ENCODE measurements at places on chromosomes 6 and 20. TPM values are rescaled to one million over a fixed set of nuclear protein-coding genes. Genes with fewer than 3 reads are reported as not detected.

DNA sequence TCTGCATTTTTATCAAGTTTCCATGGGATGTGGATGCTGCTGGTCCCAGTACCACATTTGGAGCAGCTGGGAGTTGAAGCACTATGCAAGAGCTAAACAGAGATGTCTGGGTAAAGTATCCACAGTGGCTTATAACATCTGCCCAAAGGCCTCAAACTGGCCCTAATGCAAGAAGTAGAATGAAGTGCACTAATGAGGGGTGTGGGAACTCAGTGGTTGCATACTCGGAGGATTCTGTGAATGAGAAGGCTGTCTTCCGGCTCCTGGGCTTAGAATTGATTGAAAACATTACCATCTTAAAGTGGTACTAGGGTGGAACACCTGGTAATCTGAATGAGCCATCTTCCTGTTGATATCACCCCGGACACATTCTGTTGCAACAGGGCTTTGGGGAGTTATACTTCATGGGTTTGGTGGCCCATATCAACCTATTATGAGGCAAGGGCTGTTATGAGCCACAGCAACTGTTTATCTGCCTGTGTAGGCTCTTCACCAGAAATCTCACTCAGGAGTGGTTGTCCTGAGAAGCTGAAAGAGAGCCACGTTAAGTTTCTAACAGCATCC, 54.7 kb upstream of the SNRPB2 start:
- DNase-seq = no peak

DNA sequence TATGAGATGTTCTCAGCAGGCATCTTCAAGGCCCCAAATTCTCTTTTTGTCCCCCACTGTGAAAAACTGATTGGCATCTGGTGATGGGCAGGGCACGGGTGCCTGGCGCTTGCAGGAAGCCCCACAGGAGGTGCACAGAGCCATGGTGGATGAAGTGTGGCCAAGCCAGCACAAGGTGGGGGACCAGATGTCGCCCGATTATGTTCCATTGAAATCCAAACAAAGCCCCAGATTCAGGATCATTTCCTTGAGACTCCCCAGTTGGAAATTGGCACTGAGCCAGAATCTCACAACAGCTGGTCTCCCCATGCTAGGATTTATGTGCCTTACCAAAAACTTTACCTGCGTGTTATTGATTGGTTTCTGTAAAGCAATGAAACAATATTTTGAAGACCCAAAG, 186.1 kb downstream of the ADAT2 start:
- no peak for DNase-seq

- no peak for DNase-seq
Observed at GRCh38 chr20:50546729-50547314, 36.6 kb downstream of the PTPN1 start.

DNA sequence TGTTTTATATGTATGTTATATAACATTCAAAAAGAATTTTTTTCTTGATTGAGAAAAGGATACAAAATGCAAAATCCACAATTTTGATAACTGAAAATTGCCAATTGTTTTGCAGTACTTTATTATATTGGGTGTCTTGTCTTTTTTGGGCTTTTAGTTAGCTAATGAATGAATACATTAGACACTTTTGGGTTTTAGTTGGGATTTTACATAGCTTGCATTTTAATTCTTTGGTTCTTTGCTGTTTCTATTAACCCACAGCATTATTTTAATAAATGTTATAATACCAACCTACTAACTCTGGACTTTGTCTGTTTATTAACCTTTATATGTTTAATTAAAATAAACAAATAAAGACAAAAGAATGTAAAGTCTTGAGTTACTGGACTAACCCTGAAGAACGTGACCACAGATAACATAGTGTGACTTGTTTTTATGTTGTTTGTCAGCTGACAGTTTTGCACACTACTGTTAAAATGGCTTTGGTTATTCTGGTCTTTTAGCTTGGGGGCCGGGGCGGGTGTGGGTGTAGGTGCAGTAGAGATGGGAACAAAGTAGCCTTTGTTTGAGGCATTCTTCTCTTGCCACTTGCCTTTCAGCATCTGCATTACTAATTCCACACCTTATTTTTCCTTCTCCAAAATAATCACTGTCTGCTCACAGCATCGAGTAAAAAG, 159.1 kb downstream of the QKI start:
- no peak for DNase-seq

DNA sequence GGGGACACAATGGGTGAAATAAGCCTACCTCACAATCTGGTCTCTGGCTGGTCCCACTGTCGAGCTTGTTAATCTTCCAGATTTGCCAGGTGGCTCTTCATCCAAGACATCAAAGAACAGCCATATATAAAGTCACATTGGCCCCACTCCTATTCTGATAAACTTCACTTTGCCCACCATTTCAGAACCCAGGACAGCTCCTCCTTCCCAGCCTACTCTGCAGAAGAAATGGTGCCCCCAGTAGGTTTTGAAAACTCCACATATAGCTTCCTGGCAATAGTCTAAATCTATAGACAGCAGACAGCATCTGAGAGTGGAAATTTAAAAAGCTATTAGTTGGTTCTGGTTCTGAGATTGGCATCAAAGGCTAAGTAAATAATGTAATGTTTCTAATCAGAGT, 143.1 kb upstream of the PCSK2 start:
- DNase-seq = no peak

PHACTR1 gene
- polyA plus RNA-seq = 7.0 TPM

- DNase-seq = no peak
Observed at GRCh38 chr20:63884506-63885263, 10.2 kb upstream of the DNAJC5 start.

DNA sequence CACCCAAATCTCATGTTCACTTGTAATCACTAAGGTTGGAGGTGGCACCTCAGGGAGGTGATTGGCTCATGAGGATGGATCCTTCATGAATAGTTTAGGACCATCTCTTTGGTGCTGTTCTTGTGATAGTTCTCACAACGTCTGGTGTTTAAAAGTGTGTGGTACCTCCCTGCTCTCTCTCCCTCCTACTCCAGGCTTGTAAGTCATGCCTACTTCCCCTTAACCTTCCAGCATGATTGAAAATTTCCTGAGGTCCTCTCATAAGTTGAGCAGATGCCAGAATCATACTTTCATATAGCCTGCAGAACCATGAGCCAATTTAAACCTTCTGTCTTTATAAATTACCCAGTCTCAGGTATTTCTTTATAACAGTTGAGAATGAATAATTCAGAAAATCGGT, 16.6 kb downstream of the HLA-A start:
- no peak for DNase-seq

- DNase-seq = no peak
Observed at GRCh38 chr6:96948631-96949030, 24.1 kb downstream of the KLHL32 start.

FAM83D gene
- 5.5 TPM for polyA plus RNA-seq

ENPP5 gene
- 4.2 TPM for polyA plus RNA-seq

- no peak for DNase-seq
Observed at GRCh38 chr6:44176762-44177509, 18.3 kb downstream of the CAPN11 start.

GRCh38 chr6:1766654-1767053, 156.9 kb downstream of the FOXC1 start:
- no peak for DNase-seq

DNA sequence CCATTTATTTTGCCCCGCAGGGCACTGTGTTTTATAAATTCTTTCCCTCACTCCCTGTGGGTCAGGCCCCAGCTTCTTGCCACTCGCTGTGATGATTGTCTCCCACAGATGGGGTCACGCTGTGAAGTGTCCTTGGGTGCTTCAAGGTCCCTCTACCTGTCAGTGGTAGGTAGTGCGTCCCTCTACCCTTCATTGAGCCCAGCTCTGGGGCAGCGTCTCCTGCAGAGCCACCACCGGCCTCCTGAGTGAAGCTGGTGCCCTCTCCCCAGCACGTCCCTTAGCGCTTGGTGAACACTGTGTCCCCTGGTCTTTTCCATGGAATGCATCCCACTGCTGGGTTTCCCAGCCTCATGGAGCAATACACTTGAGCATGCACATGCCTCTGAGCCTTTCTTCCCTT, 108.2 kb downstream of the NRN1 start:
- DNase-seq = no peak

Data from forelimb muscle (tissue), 1 donor.